ENCODE measurements at places on chromosomes 3 and 15.

DNA sequence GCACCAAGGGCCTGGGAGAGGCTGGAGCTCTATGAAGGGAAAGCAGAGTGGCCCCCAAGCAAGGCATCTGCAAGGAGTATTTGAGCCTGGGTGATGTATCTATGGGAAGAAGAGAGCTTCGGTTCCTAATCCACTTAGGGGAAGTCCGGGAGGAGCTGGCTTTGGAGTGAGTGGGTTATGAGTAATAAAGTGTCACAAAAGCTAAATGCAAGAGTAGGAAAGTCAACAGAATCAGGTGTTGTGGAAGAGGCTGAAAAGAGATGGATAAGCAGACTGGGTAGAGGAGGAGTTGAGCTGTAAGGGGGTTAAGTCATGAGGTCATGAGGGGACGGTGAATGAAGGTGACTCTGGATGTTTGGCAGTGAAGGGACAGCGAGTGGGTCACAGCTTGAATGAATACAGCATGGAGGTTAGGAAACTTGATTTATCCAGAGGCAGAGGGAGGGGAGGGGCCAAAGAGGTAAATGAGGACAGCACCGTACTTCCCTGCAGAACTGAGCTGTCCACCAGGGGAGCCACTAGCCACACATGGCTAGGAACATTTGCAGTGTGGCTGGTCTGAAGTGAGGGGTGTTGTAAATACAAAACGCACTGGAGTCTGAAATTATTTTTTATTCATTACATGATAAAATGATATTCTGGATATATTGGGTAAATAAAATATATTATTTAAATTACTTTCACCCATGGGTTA lies 83.3 kb downstream of the ADCY5 start:
- no peak overlapping the region for H3K4me3 ChIP-seq
- H3K4me1 ChIP-seq = no peaks in the 10 kb centered on the region
- DNase-seq = no peak
- H3K27me3 ChIP-seq = no peaks in the 10 kb centered on the region
- H3K27ac ChIP-seq = no peak overlapping the region

GRCh38 chr15:39430389-39430788 lies 150.5 kb upstream of the THBS1 start:
- peaks cover 14% of the 10 kb centered on the region for H3K4me1 ChIP-seq
- no peak for DNase-seq
- no peak overlapping the region for H3K27ac ChIP-seq
- no peaks in the 10 kb centered on the region for H3K36me3 ChIP-seq
- H3K4me3 ChIP-seq = no peak overlapping the region

- H3K27ac ChIP-seq = no peak overlapping the region
- DNase-seq = no peak
- no peaks in the 10 kb centered on the region for H3K27me3 ChIP-seq
- H3K4me3 ChIP-seq = no peak overlapping the region
- no peaks in the 10 kb centered on the region for H3K36me3 ChIP-seq
- H3K4me1 ChIP-seq = peaks cover 14% of the 10 kb centered on the region
Observed at GRCh38 chr3:196708467-196708866, 3.6 kb downstream of the CEP19 start.

DNA sequence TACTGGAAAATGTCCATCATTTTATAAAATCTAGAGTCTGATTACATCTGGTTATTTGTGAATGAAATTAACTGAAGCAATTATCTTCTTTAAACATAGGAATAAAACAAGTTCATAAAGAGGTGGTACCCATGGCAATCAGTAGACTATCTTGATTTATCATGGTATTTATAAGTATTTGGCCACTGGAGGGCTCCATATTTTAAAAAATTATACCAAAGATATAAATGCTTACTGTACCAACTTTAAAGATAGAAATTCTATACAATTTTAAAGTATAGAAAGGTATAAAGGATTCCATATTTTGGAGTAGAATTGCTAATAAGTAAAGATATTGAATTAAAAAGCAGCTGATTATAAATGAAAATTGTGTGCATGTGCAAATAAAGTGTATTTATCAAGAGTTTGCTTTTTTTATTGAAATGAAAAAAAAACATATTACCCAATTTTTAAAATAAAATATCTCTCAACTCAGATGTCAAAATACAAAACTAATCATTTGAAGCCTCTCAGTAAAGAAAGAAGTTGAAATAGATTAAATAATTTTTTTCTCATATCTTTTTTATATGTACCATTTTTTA lies 105.3 kb downstream of the BBX start:
- no peaks in the 10 kb centered on the region for H3K27me3 ChIP-seq
- H3K4me3 ChIP-seq = no peak overlapping the region
- H3K4me1 ChIP-seq = no peaks in the 10 kb centered on the region
- H3K36me3 ChIP-seq = no peaks in the 10 kb centered on the region
- no peak overlapping the region for H3K27ac ChIP-seq
- no peak for DNase-seq

DNA sequence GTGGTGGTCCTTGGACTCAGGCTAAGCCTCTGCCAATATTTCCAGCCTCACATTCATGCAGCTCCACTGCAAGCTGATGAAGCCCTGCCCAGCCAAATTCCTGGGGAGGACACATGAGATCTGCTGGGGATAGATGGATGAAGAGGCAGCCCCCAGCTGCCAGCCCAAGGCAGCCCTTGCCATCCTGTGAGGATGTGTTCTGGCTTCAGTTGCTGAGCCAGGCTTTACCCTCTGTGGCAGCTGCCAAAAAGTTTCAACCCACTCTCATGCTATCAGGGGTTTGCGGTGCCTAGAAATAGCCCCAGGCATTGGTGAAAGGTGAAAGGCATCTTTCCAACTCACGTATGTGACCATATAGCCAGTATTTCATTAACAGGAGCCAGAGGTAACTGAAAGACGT lies 37.6 kb downstream of the C2CD4A start:
- H3K4me3 ChIP-seq = no peak overlapping the region
- DNase-seq = no peak
- H3K27me3 ChIP-seq = no peaks in the 10 kb centered on the region

DNA sequence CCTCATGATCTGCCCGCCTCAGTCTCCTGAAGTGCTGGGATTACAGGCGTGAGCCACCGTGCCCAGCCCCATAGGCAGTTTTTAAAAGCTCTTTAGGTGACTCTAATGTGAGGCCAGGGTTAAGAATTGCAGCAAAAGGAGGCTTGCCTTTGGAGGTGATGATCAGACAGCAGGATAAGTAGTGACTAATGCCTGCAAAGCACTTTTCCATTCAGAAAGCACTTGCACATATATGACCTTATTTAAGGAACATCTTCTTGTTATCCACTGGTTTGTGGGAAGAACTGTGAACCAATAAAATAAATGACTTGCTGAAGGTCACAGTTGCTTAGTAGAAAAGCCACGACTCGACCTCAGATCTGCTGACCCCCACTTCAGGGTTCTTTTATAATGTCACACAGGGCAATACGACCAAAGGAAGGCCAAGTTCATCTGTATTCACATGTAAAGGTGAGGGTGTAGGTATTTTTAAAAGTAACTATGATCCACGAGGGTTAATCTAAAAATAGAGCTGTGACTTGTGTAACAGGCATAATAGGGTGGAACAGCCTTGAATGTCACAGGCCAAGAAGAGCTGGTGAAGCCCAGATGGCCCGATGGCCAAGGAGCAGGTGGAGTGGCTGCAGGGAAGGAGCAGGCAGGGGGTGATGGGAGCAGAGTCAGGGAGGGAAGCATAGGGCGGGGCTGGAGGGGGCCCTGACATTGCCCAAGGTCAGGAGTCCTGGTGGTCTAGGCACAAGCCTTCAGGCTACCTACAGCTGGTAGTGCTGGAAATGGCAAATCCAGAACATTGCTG lies 24.4 kb downstream of the LARP6 start:
- no peaks in the 10 kb centered on the region for H3K4me1 ChIP-seq
- no peak for DNase-seq
- H3K36me3 ChIP-seq = no peaks in the 10 kb centered on the region
- H3K27me3 ChIP-seq = no peaks in the 10 kb centered on the region

- no peaks in the 10 kb centered on the region for H3K4me1 ChIP-seq
- H3K27me3 ChIP-seq = no peaks in the 10 kb centered on the region
- H3K4me3 ChIP-seq = no peak overlapping the region
- no peak overlapping the region for H3K27ac ChIP-seq
Observed at GRCh38 chr15:65731926-65732325, 60.2 kb downstream of the DENND4A start.

- DNase-seq = no peak
- peaks cover 4% of the 10 kb centered on the region for H3K36me3 ChIP-seq
- no peak overlapping the region for H3K27ac ChIP-seq
Observed at GRCh38 chr3:52155912-52156311, 1.7 kb upstream of the POC1A start.

DNA sequence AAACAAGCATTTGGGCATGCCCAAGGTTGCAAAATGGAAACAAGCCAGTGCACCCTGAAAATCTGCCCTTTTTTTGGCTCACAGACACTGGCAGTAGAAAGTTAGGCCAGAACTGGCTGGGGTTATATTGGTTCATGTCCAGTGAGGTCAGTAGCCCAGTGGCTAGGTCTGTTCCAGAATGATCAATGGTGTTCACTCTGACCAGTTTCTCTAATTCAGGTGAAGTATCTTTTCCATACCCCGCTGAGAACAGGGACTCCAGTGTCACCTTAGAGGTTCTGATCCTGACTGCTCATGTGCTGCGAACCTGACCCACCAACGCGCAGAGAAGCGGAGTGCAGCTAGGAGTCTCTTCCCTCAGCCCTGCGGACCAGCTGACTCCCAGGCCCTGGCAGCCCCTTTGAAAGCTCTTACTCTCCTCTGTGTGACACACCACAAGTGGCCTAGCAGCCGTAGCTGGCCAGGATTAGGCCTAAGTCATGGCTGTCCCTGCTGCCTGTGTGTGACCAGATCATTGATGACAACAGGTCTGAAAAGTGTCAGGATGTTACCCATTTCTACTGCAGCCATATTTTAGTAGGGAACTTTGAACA lies 123.5 kb downstream of the GHSR start:
- H3K36me3 ChIP-seq = no peaks in the 10 kb centered on the region
- no peak overlapping the region for H3K4me3 ChIP-seq
- DNase-seq = no peak
- H3K27me3 ChIP-seq = no peaks in the 10 kb centered on the region
- H3K27ac ChIP-seq = no peak overlapping the region

GRCh38 chr15:48365575-48365974 lies 34.3 kb downstream of the DUT start:
- no peaks in the 10 kb centered on the region for H3K4me1 ChIP-seq
- H3K27me3 ChIP-seq = no peaks in the 10 kb centered on the region
- no peak for DNase-seq
- no peak overlapping the region for H3K27ac ChIP-seq
- H3K4me3 ChIP-seq = no peak overlapping the region

DNA sequence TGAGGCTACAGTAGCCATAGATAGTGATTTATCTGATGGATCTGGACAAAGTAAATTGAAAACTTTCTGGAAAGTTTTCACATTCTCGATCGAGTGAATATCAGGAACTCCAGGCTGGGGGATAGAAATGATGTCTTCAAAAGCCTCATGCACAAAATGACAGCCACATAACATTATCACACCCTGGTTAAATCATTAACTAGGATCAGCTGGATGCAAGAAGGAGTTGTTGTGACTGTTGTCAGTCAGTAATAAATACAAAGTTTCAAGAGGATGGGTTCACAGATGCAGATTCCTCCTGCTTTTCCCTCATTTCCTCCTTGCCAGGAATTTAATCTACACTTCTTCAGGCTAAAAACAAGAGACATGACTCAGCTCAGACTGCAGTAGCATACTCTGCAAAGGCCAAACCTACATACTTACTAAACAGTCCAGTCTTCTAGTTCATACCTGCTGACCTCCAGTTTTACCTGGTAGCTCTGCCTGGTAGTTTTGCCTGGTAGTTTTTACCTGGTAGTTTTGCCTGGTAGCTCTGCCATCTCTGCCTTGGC lies 40.9 kb downstream of the C2CD4A start:
- no peak overlapping the region for H3K27ac ChIP-seq
- no peak for DNase-seq
- H3K27me3 ChIP-seq = no peaks in the 10 kb centered on the region
- H3K4me1 ChIP-seq = no peaks in the 10 kb centered on the region
- H3K4me3 ChIP-seq = no peak overlapping the region
